Effector memory CD4-positive, alpha-beta T cell (primary cell): ENCODE measurements at places on chromosomes 3 and 15.

DNA sequence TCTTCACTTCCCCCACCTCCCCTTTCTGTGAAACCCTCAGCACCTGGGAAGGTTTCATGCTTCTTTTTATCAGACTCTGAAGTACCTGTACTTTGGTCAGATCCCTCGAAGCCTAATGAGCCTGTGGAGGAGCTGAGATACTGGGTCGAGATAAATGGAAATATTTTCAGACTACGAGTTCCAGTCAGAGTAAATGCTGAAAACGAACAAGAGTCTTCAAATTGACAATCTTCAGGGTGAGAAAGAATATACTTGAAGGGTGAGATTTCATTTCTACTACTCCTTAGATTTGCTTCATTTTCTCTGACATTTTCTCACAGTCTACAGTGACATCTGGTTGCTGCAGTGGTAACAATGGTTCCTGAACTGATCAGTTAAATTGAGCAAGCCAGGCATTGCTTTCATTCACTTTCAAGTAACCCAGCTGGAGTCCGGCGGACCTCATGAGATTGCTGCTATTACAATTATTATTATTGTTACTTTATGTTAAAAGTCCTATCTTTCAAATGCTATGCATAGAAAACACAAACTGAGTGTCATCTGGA, 337.2 kb downstream of the VGLL3 start:
- DNase-seq, result no peak

- no peak for DNase-seq
Observed at GRCh38 chr3:111073218-111073617, 1.6 kb downstream of the NECTIN3 start.

DNA sequence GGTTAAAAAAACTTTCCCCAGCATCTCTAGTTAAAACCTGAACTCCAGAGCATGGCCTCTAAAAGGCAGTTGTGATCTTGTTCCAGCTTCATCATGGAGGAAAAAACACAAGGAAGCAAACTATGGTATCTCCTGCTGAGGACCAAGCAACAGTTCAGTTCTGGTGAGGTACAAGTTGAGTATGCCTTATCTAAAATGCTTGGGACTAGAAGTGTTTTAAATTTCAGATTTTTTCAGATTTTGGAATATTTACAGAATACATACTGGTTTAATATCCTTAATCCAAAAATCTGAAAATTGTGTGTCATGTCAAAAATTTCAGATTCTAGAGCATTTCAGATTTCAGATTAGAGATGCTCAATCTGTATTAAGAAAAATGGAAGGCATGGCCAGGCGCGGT, 9.7 kb downstream of the DBR1 start:
- DNase-seq, result no peak

DNA sequence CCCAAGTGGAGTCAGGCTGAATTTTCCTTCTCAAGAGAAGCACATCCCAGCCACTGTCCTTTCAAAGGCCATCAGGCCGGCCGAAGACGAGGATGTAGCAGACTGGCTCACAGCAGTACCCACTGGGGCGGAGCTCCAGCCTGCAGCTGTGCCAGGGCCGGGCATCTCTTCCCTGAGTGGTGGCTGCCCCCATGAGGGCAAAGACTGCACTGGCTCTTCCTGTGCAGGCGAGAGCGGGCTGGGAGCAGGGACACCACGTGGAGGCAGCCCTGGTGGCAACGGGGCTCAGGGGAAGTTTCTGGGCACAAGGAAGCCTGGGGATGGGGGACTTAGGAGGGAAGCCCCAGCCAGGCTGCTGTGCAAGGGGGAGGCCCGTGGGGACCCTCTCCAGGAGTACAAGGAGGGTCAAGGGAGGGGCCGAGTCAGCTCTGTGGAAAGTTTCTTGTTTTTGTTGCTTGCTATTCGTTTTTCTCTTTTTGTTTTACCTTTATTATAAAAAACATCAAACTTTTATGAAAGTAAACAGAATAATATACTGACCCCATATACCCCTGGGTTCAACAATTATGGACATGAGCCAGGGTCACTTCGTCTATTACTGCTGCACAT, 66.1 kb downstream of the RPN1 start:
- DNase-seq, result no peak

- DNase-seq, result no peak
Observed at GRCh38 chr3:52293491-52294319, 6.1 kb downstream of the GLYCTK start.

DNA sequence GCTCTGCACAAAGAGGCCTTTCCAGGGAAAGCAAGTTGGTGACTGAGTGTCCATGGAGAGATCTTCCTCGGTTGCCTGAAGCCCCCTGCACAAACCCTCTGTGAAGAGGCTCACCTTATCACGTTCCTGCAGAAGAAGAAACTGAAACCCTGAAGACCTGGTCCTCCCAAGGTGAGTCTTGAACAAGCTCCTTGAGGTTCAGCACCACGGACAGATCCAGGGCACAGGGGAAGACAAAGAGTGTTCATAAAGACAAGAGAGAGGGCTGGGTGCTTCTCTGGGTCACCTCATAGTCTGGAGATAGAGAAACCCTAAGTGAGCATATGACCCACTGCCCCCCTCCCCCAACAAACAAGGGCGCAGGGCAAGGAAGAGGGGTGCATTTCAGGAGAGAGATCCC, 21.7 kb upstream of the TBC1D21 start:
- DNase-seq, result no peak
